ENCODE measurements at places on chromosomes 1 and 21.

DNA sequence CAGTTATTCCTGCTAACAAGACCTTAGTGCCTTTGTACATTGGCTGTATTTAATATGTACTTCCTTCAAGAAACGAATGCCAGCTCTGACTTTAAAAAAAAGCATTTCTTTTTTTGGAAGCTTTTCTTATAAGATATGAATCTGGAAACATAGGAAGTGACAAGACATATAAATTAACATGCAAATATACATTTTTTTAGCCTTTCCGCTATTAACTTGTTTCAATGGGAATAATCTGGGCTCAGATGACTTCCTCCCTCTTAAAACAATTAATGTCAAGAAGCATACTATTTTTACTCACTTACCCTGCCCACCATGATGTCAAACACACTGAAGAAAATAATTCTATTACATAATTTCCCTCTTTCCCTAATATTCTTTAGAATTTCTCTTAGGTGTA lies 1.4 kb downstream of the DENND1B start:
- DNase-seq = no peak

DNA sequence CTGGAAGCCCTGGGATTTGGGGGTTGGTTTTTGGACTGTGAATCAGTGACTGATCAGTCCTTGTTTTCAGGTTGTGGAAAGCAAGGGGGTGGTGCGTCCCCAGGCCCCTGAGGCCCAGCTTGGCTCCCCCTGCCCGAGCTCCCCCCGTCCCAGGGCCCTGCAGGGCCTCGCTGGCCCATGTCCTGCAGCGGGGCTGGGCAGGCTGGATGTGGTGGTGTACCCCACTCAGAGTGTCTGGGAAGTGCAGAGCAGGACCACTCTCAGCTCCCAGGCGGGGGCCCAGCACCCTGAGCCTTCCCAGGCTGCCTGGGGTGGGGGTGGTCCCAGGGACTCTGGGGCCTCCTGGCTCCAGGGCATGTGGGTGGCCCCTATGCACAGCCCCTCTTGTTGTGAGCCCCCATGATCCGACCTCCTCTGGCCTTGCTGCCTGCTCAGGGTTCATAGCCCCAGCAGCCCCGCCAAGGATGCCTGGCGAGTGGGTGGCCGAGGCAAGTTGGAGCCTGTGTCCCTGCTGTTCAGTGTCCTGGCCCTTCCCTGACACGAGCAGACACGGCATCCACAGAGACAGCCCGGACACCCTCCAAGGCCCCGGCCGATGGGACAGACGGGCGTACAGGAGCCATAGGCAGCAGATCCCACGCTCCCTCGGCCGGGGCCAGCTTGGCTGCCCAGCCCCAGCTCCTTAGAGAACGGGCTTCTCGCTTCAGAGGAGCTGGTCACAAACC lies 37.9 kb downstream of the SLX9 start:
- no peak for DNase-seq

DNA sequence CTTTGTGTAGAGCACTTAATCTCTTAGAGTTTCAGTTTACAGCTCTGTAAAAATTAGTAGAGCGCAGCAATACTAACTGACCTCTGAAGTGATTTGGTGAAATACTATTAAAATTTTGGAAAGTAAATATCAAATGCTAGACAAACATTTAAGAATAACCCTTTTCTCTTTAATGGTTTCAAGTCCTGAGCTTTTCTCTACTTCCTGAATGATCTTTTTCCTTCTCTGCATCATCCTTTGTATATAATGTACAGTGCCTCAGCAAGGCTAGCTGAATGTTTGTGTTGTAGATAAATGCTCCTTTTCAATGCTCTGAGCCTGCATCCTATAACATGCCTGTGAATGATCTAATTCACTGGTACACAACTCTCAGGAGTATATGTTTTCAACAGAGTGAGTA lies 272.9 kb downstream of the ADGRL2 start:
- DNase-seq = no peak

DNA sequence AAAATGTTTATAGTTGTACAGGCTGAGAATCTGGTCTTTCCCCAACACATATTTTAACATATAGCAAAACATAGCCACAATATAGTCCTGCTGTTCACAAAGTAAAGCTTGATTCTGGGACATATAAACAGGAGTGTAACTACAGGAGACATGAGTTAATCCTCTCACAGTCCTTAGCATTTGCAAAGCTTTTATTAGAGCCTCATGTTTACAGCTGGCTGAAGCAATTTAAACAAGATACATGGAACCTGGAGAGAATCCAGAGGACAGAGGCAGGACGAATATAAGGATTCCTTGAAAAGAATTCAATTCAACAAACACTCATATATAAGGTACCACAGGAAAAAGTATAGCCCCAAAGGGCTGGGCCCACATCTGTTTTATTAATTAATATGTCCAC lies 163.4 kb downstream of the ADGRL4 start:
- DNase-seq = no peak

DNA sequence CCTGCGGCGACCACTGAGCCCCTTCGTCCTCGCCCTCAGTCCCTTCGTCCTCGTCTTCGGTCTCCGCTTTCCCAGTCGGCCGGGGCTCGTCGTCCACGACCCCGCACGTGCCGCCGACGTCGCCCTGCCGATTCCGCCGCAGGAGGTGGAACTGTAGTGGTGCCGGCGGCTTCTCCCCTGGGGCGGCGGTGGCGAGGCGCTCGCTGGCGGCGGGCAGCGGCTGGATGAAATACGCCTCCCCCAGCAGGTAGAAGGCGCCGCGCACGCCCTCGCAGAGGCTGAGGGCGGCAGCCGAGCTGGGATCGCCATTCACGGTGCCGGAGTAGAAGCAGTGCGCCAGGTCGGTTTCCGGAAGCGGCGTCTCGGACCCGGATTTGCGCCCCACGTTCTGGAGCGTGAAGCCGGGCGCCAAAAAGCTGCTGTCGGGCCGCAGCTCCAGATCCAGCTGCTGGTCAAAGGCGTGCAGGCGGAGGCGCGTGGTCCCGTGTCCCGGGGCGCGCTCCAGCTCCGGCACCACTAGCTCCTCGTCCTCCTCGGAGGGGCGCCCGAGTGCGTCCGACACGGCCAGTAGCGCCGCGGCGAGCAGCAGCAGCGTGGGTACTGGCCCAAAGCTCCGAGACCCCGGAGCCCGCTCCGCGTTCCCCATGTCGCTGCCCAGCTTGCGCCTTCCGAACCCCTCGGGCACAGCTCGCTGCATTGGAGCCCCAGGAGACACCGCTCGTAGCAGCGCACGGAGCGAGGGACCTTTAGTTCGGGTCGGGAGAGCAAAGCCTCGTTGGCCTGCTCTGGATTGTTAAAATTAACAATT lies 747 bp downstream of the ADAMTS1 start:
- no peak for DNase-seq

GRCh38 chr1:202462342-202463076 lies 114.0 kb downstream of the PPP1R12B start:
- DNase-seq = no peak

DNA sequence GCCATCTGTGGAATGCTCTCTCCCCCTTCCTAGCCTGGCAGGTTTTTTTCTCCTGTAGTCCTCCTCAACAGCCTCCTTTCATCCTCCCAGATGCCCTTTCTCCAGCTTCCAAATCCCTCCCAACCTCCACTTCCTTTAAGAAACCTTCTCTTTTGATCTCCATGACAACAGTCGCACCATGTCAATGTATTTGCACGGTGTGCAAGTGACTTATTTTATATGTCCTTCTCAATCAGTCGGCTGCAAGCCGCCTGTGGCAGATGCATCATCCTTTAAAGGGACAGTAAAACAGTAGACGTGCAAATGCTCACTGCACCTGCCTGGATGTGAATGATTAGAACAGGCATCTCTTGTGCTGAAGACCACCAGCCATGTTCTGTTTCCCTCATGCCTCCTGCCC lies 285.2 kb downstream of the PCP4 start:
- DNase-seq = no peak

DNA sequence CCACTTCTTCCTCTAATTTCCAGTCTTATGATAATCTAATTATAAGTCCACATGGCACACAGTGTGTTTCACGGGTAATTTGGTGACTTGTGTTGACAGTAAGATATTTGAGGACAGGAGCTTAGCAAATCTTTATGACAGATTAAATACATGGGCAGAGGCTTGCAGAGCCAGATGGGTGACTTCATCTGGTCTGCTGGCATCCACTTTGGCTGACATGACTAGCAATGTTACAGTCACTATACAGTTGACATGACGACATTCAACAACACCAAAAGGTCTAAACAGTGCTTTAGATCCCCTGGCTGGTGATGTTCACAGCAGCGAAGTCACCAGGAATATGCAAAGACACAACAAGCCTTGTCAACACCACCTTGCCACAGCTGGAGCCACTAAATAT lies 147.2 kb downstream of the ETS2 start:
- DNase-seq = no peak

GRCh38 chr1:221829327-221830015 lies 87.6 kb upstream of the DUSP10 start:
- no peak for DNase-seq

DNA sequence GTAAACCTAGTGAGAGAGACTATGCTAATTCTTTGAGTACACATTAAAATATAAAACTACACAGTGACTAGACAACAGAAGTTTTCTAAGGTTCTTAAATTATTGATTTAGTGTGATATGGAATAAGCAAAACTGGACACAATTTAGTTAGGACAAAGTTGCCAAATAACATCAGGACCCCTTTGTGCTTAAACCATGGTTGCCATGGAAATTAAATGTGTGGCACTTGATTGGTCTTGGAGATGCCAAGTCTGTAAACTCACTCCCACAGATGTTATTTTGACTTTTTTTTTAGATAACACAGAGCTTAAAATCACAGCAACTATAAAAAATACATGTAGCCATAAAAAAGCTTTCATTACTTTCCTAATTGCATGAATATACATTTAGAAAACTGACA lies 234.6 kb downstream of the BRINP3 start:
- DNase-seq = no peak

- DNase-seq = no peak
Observed at GRCh38 chr1:61337441-61337951, 255.1 kb downstream of the NFIA start.

- no peak for DNase-seq
Observed at GRCh38 chr21:43367296-43367695, 59.6 kb downstream of the SIK1 start.

- DNase-seq = no peak
Observed at GRCh38 chr1:67948151-67949080, 102.0 kb downstream of the DIRAS3 start.

GRCh38 chr1:178895928-178896327 lies 25.1 kb upstream of the ANGPTL1 start:
- no peak for DNase-seq

DNA sequence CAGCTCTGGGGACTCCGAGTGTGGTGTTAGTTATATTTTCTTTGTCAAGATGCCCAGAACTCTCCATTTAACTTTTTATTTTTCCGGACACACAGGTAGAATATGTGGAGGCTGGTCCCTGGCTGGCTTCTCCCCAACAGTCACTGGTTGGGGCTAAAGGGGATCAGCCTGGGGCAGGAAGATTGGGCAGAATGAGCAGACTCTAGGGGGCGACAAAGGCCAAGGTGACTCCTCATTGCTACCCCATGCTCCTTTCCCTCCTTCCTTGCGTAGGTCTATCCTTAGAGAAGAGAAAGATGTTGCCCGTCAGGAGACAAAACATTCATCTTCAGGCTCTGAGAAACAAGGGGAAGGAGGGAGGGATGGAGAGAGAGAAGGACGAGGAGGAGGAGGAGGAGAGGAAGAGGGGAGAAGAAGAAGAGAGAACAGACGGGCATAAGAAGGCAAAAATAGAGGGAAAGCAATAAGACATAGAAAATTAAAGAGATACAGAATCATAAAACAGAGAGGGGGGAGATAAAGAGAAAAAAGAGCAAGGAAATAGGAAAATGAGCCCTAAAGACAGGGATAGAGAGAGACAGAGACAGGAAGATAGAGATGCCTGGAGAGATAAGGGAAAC lies 89.9 kb downstream of the FOXD2 start:
- DNase-seq = no peak

- DNase-seq = no peak
Observed at GRCh38 chr1:160069460-160070231, at the start of gene KCNJ10. KCNJ10 (minus strand) TSS chr1:160070160; CDS start chr1:160042532, 27,628 bp downstream.

- no peak for DNase-seq
Observed at GRCh38 chr1:30101487-30102227, 621.7 kb downstream of the MATN1 start.

DNA sequence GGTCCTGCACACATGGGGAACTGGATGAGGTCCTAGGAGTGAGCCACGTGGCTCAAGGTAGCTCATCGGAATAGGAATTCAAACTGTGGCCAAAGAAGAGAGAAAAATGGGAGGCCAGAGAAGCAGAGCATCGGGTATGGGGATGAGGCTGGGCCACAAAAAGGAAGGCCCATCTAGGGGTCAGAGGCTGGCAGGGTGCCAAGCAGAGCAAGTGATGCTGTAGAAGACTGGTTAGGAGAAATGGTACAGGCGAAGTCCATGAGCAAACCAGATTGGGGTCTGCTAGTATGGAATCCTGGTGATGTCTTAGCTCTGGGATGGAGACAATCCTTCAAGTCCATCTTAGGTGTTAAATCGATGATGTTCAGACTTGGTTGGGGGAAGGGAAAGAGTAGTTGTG lies 68.0 kb downstream of the TEX35 start:
- DNase-seq = no peak

DNA sequence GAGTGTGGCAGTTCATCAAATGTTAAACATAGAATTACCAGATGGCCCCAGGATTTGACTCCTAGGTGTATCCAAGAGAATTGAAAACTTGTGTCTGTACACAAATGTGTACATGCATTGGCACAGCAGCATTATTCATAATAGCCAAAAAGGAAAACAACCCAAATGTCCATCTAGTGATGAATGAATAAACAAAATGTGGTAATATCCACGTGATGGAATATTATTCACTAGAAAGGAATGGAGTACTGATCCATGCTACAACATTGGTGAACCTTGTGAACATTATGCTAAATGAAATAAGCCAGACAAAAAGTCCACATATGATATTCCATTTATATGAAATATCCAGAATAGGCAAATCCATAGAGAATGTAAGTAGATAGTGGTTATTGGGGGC lies 77.7 kb downstream of the RAVER2 start:
- no peak for DNase-seq

GRCh38 chr1:205348554-205349487 lies 7.9 kb downstream of the KLHDC8A start:
- no peak for DNase-seq

- DNase-seq = no peak
Observed at GRCh38 chr1:201327687-201328240, 44.5 kb downstream of the PKP1 start.

GRCh38 chr1:168933141-168933805 lies 173.2 kb upstream of the ATP1B1 start:
- DNase-seq = no peak

GRCh38 chr1:230867101-230867902 lies 1.0 kb downstream of the C1orf198 start:
- DNase-seq = no peak

GRCh38 chr1:41072051-41072450 lies 50.5 kb upstream of the SLFNL1 start:
- no peak for DNase-seq

GRCh38 chr1:228987286-228987685 lies 252.0 kb downstream of the RHOU start:
- DNase-seq = no peak

DNA sequence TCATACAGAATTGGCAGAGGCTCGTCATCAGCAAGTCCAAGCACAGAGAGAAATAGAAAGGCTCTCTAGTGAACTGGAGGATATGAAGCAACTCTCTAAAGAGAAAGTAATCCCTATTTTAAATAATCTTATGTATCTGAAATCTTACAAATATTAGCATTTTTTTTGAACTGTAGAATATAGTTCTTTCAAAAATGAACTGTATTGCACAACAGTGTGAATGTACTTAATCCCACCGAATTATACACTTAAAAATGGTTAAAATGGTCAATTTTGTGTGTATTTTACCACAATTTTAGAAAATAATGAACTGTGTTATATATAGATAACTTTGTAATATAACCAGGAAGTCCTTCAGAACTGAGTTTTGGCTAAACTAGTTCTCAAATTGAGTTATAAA lies 75.9 kb downstream of the CCDC18 start:
- DNase-seq = no peak
